ENCODE measurements at places on chromosomes 5 and 9.

DNA sequence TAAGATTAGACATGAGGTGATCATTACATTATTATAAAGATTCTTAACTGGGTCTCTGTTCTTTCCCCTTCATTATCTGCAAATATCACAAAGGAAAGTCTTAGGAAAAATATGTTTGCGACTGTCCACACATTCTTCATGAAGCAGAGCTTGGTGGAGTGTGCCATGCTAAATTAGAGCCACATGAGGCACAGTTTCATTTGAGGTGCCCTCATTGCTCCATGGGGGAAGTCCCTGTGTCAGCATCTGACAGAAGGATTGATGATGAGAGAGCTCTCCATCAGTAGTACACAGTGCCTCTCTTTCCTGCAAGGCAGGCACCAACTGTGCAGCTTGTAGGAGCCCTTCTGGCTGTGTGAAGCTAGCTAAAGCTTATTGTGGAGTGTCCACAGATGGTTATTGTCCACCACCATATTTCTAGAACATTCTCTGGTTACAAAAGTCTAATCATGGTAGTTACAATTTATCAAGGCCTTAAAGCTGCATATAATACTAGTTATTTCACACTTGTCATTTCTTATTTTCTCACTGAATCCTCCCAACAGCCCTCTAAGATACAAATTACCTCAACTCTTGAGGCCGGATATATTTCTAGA, 63.9 kb downstream of the C9orf152 start:
- peak; percentile 61 for DNase-seq

- DNase-seq = no peak
Measured at GRCh38 chr9:14741369-14741768, 18.8 kb upstream of the CER1 start.

GRCh38 chr9:129490583-129491486, 130.1 kb downstream of the C9orf50 start:
- no peak for DNase-seq

DNA sequence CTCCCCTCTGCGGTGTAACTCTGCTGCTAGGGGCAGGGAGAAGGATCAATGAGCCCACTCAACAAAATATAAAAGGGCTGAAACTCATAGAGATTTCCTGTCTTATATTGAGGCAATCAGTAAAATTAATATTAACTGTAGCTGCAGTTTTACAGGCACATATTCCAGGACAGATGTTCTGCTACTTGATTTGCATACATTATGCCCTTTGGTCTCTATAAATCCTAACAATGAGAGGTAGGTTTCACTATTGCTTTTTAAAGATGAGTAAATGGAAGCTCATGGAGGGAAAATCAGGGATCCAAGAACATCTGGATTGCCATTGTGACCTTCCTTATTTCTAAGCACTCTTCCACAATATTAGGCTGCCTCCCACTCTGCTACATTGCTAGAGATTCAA, 23.5 kb upstream of the TRIM32 start:
- DNase-seq = no peak

GRCh38 chr9:126160067-126160853, 166.4 kb upstream of the MVB12B start:
- DNase-seq = no peak

DNA sequence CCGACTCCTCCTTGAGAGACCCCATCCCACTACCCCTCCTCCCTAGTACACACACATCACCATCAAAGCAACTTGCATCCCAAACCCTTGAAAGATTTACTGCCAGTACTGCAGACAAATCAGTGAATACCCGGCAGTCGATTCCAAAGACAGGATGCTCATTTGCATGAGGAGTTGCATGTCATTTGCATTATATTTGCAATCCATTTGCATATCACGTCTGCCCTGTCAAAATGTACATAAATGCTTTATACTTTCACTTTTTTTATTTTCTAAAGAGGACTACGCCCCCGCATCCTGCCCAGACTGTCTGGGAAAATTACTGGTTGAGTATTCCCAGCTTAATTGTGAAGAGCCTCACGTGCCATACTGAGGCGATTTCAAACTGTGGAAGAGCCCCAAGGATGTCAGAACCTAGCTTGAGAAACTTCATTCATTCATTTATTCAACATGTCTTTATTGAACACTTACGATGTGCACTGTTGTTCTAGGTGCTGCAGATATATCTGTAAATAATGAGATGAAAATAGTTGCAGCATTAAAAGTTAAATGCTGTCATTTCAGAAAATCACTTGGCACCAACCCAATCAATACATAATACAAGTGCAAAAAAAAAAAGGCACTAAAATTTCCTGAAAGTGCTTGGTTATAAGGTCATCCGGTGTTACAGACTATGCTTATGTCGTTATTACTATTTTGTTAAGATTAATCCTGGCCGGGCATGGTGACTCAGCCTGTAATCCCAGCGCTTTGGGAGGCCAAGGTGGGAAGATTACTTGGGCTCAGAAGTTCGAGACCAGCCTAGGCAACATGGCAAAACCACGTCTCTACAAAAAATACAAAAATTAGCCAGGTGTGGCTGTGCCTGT, 17.2 kb upstream of the SIL1 start:
- DNase-seq = no peak

DNA sequence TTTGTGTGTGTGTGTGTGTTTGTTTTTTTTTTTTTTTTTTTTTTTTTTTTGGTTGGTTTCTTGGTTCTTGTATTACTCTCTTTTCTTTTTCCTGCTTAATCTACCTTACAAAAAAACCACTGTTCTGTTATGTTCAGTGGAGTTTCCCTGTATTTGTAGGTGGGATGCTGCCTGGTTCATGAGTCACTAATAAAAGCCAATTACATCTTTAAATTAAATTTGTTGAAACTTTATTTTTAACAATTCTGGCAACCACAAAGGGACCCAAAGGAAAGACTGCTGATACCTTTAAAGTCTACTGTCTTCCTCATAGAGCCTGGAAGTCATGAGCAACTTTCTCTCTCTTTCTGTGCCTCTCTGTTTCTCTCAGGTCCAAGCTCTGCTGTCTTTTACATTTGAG, 29.5 kb upstream of the RNF20 start:
- DNase-seq = no peak

DNA sequence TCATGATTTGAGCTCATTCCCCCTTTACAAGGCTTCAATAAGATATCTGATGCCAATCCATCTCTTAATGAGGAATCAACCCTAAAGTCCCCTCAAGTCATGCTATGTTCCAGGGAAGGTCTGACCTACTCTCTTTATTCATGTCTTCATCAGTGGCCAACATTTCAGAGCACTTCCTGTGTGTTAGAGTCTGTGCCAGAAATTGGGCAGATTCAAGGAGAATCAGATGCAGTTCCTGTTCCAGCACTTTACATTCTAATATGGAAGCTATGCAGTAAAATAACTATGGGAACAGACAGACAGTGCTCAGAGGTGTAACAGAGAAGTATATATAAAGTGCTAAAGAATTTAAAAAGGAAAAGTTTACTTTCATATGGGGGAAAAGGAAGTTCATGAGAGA, 193.4 kb upstream of the NR4A3 start:
- DNase-seq = peak; percentile 27

GRCh38 chr5:98604721-98605425, 168.6 kb upstream of the RGMB start:
- no peak for DNase-seq

- no peak for DNase-seq
Measured at GRCh38 chr9:132582276-132582785, at the start of gene BARHL1. TSS of gene BARHL1 (plus strand) at chr9:132582606. CDS start at chr9:132582798, 192 bp downstream.

DNA sequence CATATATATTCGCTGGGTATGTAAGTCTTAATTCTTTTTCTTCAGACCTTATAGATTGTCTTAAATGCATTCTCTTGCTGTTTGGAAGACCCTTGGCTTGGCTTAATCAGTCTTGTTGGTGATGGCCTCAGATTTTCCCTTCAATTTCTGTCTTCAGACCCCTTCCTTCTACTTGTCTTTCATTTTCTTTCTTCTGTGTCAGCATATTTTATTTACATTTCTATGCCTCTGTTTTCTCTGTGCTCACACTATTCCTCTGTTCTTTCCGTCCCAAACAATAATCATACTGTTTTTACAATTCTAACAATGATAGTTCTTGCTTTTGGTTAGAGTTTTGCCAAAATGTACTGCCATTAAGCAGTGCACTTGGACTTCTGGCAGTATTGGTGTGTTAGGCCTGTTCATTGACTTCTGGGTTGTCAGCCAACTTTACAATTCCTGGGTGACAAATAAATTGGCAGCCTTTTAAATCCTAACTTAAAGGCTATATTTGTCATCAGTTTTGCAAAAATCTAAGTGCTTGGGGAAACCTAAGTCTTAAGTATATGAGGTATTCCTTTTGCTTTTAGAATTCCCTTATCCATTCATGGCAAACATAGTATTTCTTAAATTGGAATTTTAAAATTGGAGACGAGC, 8.0 kb downstream of the SRFBP1 start:
- no peak for DNase-seq

DNA sequence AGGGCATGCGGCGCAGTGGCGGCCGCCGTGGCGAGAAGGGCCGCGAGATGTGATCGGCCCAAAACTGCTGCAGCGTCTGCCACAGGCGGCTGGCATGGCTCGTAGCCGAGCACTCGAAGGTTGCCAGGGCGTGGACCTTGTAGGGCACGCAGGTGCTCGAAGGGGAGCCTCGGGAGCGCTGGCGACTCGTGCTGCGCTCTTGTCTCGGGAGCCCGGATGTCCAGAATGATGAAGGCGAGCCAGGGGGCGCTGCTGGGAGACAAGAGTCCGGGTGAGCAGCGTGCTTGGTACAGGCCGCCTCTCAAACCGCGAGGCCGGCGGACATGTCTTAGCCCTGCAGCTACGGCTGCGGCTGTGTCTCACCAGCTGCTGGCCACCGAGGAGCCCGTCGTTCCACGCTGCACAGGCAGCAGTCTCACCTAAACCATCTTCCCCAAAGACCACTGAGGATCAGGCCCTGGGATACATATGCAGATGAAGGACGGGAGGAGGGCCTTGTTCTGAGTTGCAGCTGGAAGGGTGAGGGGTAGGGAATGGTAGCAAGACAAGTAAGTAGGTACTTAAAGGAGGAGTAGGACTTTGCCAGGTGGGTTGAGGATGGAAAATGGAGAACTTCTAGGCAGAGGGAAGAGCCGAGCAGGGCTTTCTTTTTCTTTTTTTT, 1.7 kb downstream of the CBY3 start:
- DNase-seq = peak; percentile 37

- peak; percentile 63 for DNase-seq
Measured at GRCh38 chr5:71533615-71534014, 53.5 kb upstream of the MCCC2 start.
